Bladder microvascular endothelial cell (primary cell): ENCODE measurements at places on chromosomes 12 and 14. TPM values are rescaled to one million over a fixed set of nuclear protein-coding genes. Genes with fewer than 3 reads are reported as not detected.

Gene SOAT2
- total RNA-seq, result not detected in 2 replicates

Gene SIRT4
- 1.1 and 1.8 TPM in 2 replicates for total RNA-seq

Gene SLC6A13
- 0.13 TPM in 1 of 2 replicates, not detected in the other for total RNA-seq

Gene MANSC4
- not detected in 2 replicates for total RNA-seq
